ENCODE measurements at places on chromosomes 13 and 19.

GRCh38 chr19:45785781-45786532 lies 3.7 kb upstream of the DMPK start:
- DNase-seq, result no peak

DNA sequence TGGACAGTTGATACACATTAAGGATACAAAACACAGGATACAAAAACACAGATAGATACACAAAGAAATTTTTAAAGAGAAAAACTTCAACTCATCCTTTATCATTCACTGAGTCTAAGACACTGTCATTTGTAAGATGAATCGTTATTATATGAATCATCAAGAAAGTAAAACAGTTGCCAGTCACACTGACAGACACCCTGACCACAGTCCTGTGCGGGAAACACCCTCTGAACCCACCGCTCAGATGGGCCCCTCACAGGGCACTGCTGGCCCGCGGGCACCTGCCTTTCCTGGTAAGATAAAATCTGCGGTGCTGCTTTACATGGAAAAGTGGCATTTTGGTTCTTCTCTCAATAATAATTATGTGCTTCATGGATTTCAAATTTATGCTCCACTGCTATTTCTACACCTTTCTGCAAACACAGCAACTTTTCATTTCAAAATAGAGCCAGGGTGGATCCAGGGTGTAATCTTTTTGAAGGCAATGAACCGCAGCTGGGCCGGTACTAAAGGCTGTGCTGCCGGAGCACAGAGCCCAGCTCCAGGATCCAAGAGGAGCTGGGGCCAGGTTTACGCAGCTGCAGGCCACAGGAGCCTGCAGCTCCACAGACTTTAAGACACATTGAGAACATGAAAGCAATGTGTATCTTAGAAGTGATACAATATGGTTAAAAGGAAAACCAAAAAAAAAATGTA lies 76.8 kb downstream of the TUBGCP3 start:
- no peak for DNase-seq

- no peak for DNase-seq
Measured at GRCh38 chr19:38977445-38978325, 2.1 kb upstream of the FBXO17 start.

- DNase-seq, result no peak
Measured at GRCh38 chr13:32707471-32707870, 121.2 kb downstream of the PDS5B start.

GRCh38 chr19:18392417-18392816 lies 5.0 kb downstream of the LRRC25 start:
- peak; percentile 75 for DNase-seq

DNA sequence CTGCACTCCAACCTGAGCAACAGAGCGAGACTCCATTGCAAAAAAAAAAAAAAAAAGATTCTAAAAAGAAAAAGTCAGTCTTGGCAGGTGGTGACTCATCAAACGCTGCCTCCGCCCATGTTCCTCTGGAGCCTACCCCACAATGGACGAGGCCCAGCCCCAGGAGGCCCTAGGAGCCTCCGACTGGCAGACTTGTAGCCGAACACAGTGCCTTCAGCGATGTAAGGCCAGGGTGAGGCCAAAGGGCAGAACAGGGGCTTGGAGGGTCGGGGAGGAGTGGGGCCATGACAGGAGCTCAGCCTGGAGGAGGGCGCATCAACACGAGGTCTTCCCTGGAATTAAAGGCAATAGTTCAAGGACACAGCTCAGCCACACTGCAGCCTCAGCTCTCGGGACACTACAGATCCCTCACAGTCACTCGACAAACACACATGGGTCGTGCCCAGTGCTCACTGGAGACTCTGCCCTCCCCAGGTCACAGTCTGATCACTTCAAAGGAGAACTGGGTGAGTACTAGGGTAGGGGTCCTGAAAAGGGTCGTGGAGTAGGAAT lies 5.1 kb downstream of the USE1 start:
- DNase-seq, result no peak

DNA sequence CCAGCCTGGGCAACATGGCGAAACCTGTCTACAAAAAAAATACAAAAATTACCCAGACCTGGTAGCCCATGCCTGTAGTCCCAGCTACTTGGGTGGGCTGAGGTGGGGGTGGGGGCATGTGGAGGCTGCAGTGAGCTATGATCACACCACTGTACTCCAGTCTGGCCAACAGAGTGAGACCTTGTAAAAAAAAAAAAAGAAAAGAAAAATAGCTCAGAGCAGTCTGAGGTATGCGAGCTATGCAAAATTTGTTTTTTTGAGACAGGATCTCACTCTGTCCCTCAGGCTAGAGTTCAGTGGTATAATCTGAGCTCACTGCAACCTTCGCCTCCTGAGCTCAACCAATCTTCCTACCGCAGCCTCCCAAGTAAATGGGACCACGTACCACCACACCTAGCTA lies 7.1 kb upstream of the TOMM40 start:
- no peak for DNase-seq
